ENCODE measurements at places on chromosomes 1 and 21. TPM values are rescaled to one million over a fixed set of nuclear protein-coding genes. Genes with fewer than 3 reads are reported as not detected.

GRCh38 chr1:55353707-55354620 lies 138.8 kb upstream of the USP24 start:
- DNase-seq, result no peak

Gene HPDL
- 0.21 TPM for total RNA-seq

Gene NCF2
- 14.7 TPM for total RNA-seq

Gene PEX19
- 34.7 TPM for total RNA-seq

DNA sequence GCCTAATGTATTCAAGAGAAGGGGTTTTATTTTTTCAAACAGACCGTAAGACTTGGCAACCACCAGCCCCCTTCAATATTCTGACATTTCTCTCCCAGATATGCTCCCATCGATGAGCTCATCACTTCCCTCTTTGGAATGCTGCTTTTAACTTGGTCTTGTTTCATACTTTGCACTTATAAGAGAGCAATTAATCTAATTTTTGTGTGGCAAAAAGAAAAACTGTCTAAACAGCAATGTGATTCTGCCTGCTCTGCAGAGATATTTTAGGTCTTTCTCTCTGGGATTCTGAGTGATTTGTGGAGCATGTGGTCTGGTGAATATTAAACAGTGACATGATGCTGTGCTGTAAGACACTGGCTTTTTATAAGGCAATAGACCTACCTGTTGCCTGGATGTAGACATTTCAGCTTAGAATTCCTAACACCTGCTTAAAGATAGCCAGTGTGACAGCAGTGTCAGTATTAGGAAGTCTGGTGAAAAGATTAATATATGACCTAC lies 284.8 kb downstream of the BACH1 start:
- no peak for DNase-seq

DNA sequence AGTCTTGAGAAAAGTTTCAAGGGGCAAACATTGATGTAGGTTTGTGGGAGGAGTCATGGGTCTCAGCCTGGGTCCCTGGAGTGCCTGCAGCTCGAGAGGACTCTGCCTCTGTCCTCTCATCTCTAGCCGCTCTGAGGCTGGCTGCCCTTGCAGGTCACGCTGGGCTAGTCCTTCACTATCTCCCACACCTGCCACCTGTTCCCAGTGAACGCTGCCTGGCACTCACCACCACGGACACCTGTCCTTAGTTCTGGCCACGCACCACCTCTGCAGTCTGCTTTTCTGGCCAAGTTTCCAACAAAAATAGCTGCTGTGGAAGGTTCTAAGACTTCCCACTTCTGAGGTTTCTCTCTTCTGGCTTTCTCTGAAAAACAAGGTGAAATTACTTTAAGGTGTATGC lies 52.5 kb downstream of the SH3BGR start:
- no peak for DNase-seq

DNA sequence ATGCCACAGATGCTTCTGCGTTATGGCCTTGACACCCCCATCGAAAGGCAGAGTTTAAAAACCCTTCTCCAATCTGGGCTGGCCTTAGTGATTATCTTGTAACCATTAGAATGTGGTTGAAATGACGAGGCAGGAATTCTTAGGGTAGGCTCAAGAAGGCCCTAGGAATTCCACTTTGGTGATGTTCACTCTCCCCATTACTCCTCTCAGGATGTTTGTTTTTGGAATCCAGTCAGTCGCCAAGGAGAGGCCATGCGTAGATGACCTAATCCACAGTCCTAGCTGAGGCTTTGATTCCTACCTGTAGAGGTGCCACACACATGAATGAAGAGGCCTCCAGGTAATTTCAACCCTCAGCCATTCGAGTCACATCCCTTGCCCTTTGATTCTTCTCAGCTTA lies 318.2 kb downstream of the NEGR1 start:
- no peak for DNase-seq

Gene ALPL
- not detected for total RNA-seq

- DNase-seq, result no peak
Measured at GRCh38 chr1:23736437-23737134, 6.7 kb upstream of the ELOA start.

DNA sequence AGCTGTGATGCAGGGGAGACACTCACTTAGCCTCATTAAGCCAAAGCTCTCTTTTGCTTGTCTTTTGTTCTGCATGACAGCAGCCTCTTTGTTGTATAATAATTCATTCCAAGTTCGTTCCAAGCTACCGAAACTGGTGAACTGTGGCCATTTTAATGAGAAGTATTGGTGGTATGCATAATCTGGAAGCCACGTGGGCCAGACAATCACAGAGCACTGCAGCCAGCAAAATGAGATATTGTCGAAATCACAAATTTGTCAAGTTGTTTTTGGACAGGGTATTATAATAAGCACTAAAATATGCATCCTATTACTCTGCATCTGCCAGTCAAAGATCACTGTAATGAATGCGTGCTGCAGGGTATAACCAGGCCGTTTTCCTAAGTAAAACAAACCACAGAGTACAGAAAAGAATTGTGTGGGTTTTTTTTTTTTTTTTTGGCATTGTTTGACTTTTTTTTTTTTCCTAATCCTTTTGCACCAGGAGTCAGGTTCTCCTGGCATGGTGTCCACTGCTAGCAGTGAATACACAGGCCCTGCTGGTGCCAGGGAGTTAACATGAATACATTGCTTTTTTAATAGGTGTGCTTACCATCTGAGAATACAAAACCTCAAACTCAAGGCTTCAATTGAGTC lies 423.9 kb downstream of the PTBP2 start:
- DNase-seq, result no peak

- no peak for DNase-seq
Measured at GRCh38 chr1:193940176-193940575, 753.8 kb upstream of the B3GALT2 start.

Gene B3GALNT2
- total RNA-seq, result 6.3 TPM

Gene DEPDC1
- 0.16 TPM for total RNA-seq

- no peak for DNase-seq
Measured at GRCh38 chr1:54959241-54959640, 21.2 kb upstream of the TMEM61 start.

DNA sequence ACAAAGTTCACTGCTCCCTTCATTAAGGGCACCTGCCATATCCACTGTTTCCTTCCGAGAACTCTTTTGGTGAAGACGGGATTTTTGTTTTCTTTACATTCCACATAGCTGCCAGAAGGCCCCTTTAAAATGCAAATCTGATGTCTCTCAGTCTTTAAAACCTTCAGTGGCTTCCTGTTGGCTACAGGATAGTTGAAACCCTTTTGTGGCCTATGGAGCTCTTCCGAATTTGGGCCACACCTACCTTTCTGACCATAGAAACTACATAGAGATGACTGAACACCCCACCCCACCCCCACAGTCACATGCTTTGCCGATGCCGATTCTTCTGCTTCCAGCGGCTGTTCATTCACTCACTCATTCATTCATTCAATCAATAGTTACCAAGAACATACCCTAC lies 502.6 kb downstream of the KIF26B start:
- no peak for DNase-seq

- no peak for DNase-seq
Measured at GRCh38 chr1:41558761-41559171, 74.3 kb upstream of the EDN2 start.

All from T-helper 17 cell (primary cell).